ENCODE measurements at places on chromosomes 12 and 14.
A peak's percentile ranks its signal among the peaks of the same experiment; 100 is the strongest.

DNA sequence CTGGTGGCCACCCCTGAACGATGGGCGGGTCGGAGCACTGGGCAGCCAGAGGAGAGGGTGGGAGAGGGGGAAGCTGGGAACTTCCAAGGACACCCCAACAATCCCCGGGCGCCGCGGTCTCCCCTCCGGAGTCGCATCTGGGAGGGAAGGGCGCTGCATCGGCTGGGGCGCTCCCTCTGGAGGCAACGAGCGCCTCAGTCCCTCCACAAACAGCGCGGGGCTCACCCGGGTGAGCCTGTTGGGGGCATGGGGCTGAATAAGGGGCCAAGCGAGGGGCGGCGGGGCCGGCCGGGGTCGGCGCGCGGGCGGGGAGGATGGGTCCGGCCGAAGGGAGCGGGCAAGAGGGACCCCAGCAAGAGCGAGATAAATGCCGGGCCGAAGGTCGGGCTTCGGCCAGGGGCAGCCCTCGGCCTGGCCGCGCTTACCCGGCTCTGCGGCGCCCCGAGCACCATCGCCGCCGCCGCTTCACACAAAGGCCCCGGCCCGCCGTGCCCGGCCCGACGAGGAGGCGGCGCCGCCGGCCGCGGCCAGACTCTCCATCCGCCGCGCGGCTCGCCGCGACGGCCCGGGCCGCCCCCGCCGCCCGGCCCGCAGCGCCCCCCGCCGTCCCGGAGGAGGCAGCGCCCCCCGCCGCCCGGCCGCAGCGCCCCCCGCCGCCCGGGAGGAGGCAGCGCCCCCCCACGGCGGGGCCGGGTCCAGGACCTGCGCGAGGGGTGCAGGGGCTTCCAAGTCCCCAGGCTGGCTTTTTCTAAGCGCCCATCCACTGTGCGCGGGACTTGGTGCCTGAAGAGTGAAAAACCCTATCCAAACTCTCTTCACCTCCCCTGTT, at the start of gene ZBTB39:
TSS of gene ZBTB39 (minus strand) at position 567 of the 829 bp plus-strand sequence. CDS start 1,629 bp downstream, outside the sequence.
- peak; percentile 61 for DNase-seq

GRCh38 chr12:123253641-123254459, 17.8 kb downstream of the CDK2AP1 start:
- no peak for DNase-seq

DNA sequence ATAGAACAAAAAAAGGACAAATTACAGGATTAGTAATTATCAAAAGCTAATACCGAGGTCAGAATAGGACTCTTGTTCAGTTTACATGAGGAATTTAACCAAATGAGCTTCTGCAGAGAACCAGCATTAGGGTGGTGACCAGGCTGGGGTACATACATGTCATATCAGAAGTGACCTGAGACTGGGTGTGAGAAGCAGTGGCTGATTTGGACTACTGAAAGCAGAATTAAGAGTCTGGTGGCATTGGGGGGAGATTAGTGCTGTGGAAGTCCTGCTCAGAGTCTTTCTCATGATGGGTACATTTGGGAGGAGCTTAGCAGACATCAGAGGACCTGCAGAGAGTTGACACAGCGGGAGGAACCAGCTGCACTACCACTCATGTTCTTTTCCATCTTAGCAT, 21.7 kb downstream of the TRAF3 start:
- DNase-seq = no peak

DNA sequence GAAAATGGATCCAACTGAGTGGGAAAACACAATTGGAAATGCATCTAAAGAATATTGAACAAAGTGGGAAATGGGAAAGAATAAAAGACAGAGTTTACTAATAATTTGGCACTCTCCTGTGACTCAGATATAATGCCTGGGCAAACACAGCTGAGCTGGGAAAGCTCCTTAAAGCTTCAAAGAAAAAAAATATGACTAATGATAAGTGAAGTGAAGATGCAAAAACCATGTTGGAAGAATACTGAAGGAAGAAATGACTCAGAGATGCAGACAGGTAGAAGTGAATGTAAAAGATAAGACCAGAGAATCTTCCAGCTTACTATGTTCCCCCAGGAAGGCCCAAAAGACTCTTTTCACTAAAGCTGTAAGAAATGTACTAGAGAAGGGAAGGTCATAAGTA, 62.4 kb upstream of the FOXG1 start:
- no peak for DNase-seq

- DNase-seq = no peak
These were observed 201.6 kb upstream of the NUDT4 start for GRCh38 chr12:93176165-93176564.

DNA sequence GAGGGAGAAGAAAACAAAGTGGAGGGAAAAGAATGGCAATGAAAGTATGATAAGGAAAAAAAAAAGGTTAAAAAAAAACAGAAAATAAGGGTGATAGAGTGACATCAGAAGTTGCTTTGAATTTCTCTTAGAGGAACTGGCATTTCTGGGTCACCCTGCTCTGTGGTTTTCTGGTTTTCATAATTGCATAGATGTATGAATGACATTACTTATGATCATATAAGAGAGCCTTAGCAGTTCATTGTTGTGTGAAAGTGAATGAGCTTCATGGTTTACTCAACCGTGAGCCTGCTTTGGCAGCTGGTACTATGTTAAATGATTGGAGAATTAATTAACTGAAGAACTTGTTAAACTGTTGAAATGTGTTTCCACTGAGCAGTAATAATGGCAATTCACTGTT, 336.4 kb upstream of the FBXO33 start:
- no peak for DNase-seq

- no peak for DNase-seq
These were observed 36.6 kb downstream of the RASSF8 start for GRCh38 chr12:25994901-25995625.

GRCh38 chr14:25121337-25122129, 71.6 kb upstream of the STXBP6 start:
- no peak for DNase-seq

DNA sequence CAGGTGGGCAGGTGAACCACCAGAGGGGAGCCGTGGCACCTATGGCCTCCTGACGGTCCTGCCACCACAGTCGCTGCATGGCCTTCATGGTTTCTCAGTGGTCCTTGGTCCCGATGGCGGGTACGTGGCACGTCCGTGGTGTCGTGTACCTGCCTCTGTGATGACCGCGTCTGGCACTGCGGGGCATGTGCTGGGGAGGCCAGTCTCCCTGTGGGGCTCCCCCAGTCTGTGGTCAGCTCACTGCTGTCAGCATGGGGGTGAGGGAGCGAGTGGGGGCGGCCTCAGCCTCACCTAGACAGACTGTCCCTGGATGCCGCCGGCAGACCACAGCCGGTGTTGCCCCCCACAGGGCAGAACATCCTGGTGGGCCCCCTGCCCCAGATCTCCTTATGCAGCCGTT, 267.2 kb downstream of the SEC23A start:
- DNase-seq = no peak

- DNase-seq = no peak
These were observed 50.4 kb upstream of the OVCH1 start for GRCh38 chr12:29547864-29548263.

DNA sequence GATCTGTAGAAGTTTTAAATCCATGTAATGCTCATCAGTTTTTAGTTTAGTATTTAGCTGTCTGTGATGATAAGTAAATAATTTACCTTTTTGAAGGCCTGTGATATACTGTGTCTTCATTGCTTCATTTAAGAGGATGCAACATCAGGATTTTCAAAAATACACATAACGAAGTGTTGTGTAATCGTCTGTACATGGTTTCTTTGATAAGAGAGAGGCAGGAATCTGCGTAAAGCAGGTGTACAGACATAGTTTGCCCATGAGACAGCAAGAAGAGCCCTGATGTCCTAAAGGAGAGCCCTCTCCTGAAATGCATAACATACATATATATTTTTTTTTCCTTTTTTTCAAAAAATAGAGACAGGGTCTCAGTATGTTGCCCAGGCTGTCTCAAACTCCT, 44.8 kb downstream of the RASSF3 start:
- no peak for DNase-seq

DNA sequence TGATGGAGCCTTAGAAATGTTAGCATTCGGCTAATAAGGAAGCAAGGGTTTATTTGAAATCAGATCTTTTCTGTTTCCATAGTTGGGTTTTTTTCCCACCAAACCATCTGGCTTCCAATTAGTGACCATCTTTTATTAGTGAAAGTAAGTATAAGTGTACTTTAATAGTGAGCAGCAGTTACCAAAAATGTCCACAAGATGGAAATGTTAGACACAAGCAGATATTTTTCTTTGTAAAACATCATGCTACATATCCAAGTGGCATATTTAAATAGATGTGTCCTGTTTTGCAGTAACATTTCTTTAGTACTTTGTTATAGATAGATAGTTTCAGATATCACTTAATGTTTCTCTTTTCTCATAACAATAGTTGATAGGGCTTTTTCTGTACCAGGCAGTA, 28.8 kb downstream of the YEATS4 start:
- no peak for DNase-seq

DNA sequence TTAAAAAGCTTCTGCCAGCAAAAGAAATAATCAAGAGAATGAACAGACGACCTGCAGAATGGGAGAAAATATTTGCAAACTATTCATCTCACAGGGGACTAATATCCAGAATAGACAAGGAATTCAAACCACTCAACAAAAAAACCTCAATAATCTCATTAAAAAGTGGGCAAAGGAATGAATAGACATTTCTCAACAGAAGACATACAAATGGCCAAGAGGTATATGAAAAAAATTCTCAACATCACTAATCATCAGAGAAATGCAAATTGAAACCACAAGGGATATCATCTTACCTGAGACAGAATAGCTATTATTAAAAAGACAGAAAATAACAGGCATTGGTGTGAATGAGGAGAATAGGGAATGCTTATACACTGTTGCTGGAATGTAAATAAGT, 270.0 kb downstream of the DACT1 start:
- no peak for DNase-seq

DNA sequence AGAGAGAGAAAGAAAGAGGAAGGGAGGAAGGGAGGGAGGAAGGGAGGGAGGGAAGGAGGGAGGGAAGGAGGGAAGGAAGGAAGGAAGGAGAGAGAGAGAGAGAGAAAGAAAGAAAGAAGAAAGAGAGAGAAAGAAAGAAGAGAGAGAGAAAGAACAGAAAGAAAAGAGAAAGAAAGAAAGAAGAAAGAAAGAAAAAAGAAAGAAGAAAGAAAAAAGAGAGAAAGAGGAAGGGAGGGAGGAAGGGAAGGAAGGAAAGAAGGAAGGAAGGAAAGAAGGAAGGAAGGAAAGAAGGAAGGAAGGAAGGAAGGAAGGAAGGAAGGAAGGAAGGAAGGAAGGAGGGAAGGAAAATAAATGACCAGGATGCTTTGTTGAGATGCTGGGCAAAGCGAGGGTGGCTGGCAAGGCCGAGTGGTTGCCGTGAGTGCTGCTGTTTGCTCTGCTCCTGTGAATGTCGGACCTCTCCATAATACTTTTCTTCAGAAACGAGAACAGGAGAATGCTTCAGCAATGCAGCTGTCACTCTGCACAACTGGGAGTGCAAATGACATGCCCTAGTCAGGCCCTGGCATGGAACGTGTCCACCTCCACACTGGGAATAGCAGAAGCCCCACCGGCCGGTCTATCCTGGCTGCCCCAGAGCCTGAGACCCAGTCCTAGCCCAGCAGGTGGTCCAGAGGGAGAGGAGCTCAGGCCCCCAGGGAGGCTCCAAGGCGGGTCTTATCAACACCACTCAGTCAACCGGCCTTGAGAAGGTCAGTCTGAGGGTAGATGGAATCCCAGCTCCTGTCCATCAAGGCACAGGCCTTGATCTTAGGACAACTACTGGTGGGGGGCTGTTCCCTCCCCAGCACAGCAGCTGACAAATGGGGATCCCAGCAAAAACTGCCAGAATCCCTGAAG, 25.1 kb upstream of the EIF5 start:
- DNase-seq = no peak

DNA sequence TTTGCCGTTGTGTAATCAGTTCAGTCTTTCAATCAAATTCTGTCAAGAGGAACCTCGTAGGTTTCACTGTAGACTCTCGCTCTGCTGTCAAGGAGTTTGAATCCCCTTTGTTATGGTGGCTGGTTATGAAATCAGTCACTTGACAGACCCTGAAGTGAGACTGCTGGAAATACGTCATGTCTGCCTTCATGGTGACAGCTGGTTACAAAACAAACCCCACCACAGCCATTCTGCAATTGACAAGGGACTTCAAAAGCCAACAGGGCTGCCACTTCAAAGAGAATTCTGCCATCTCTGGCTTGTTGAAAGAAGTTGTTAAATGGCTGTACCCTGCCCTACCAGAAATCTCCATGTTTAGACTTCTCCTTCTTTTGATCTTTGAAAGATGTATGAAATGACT, 286.9 kb downstream of the ERC1 start:
- DNase-seq = no peak

DNA sequence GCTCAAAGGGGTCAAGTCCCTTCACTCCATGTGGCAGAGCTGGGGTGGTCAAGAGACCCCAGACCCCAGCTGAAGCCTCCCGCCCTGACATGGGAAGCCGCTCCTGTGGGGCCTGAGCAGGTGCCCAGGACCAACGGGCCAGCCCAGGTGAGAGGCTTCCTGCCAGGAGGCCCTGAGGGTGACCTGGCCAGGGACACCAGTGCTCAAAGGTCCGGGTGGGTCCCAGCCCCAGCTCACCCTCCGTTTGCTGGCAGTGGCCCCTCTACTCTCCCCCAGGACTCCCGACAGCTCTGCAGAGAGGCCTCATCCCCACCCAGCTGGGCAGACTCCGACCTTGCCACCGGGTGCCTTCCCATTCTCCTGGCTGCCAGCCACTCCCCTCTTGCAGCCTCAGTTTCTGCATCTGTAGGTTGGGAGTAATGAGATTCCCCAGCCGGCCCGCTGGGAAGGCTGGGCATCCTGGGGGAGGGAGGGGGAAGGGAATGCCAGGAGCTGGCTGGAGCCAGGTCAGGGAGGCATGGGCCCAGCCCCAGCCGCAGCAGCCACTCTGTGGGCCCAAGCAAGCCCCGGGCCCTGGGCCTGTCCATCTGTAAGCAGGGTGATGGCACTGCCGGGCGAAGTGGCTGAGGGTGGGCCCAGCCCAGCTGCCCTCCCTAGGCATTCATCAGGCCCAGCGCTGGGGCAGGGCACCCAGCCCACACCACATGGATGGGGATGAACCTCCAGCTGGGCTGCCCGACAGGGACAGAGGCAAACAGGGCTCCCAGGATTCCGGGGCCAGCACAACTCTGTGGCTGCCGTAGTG, 10.3 kb upstream of the INF2 start:
- DNase-seq = no peak
